ENCODE measurements at places on chromosomes 7 and 10.
A peak's percentile ranks its signal among the peaks of the same experiment; 100 is the strongest.

GRCh38 chr7:159062569-159062968 lies 82.1 kb downstream of the VIPR2 start:
- no peak for DNase-seq

DNA sequence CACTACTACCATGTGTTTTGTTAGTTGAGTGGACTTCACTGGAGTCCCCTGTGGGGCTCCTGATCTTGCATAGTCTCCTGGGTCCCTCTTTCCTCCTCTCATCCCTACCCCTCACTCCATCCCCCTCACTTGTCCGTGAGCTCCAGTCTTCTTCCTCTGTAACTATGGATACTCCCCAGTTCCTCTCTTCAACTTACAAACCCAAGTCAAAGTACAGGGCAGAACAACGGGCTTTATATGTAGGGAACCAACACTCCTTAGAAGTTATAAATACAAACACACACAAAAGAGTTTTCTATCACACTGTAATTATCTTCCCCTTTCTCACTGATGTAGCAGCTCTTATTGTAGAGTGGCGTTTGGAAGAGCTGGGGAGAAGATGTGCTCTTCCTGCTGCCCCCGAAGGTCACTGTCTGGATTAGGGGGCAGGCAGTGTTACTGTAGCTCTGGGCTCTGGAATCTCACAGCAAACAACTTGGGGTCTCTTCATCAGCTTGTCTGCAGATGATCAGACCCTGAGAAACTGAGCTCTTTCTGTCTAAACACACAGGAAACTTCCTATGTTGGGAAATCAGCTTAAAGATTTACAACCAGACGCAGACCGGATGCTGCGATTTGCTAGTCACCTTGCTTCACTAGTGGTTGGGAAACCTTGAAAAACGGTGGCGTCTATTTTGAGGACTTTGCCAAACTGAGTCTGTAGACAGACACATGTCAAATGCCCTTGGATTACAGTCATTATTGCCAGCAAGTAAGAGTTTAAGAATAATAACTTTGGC lies 13.6 kb downstream of the SNX10 start:
- DNase-seq = peak; percentile 37

DNA sequence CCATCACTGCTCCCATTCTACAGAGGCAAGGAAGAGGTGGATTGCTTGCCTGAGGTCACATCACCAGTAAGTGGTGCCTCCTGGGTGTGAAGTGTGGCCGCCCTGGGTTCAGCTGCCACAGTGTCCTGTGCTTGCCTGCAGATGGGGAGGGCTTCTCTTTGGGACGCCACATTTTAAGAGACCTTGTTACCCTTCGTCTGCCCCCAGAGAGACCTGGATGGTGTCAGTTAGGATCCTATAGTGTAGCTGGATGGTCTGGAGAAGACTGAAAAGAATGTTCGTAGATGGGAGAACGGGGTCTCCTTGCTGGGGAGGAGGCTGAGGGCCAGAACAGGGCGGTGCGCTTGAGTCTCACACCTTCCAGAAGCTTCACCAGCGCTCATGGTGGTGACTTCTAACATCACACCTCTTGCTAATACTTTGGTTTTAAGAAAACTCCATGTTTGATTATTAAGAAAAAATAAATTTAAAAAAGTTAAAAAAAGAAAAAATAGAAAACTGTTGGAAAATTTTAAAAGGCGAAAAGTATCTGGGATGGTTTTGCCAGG lies 2.3 kb downstream of the DOCK1 start:
- DNase-seq = no peak

GRCh38 chr10:71693377-71693776 lies 26.2 kb downstream of the C10orf105 start:
- no peak for DNase-seq

GRCh38 chr10:12252882-12253546 lies 57.0 kb downstream of the CDC123 start:
- DNase-seq = peak; percentile 20

GRCh38 chr7:17300012-17300411 lies 1.6 kb downstream of the AHR start:
- DNase-seq = no peak

DNA sequence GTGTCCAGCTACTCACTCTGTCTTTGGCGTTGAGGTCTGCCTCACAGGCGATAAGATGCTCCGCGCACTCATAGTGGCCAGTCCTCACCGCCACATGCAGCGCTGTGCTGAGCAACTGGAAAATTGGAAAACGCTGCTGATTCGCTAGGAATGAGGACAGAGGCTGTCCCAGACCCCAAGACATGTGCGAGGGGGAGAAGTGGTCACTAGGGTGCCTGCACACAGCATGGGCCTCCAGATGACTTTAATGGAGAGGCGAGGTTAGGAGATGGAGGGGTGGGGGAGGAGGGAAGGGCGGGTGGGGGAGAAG lies 5.2 kb downstream of the ANKRD1 start:
- DNase-seq = no peak

DNA sequence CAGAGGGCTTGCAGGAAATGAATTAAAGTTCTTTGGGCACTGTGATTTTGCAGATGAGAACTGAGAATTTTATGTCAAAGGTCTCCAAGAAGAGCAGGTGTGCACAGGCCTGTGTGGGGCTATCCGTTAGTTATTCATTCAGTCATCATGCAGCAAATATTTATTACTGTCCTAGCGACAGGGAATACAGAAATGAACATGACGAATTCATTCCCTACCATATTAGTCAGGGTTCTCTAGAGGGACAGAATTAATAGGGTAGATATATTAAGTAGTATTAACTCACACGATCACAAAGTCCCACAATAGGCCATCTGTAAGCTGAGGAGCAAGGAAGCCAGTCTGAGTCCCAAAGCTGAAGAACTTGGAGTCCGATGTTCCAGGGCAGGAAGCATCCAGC lies 2.9 kb upstream of the MMP21 start:
- no peak for DNase-seq

DNA sequence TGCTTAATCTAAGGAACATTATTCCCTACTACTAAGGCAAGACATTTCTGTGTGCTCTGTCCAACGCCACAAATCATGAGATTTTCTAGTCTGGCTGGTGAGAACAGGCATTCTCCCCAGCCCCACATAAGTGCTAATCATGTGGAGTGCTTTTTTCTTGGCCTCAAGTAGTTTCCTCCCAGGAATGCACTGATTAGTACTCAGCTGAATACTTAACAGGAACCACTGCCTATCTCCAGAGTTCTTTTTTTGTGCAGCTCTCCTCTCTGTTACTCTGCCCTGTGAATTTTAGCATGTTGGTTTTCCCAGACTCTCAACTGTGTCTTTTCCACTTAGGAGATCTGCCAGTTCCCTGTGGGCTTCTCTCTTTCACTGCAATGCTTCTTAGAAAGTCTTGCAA lies 1098.5 kb upstream of the LRRTM3 start:
- DNase-seq = no peak

DNA sequence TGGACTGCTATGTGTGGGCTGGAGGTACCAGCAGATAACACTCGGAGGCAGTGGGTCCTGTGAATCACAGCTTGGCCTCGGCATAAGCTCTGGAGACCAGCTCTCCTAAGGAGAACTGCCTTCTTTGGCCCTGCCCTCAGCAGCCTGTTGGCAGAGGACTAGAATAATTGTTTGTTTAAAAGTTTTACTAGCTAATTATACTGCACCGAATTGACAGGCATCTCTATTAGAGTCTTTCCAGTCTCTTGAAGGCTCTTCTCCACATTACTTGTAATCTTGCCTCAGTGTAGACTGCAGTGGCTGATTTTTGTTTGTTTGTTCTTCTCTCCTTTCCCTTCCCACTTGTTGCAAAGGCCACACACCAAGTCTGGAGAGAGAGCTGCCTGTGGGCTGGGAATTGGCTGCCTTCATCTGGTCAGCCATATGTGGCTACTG lies 183.2 kb downstream of the AUTS2 start:
- DNase-seq = no peak

- DNase-seq = no peak
These were observed 102.1 kb upstream of the MAGI2 start for GRCh38 chr7:79555571-79555970.

- no peak for DNase-seq
These were observed 91.2 kb downstream of the ZNF22 start for GRCh38 chr10:45091968-45092367.
